ENCODE measurements at places on chromosomes 5 and 9. TPM values are rescaled to one million over a fixed set of nuclear protein-coding genes. Genes with fewer than 3 reads are reported as not detected.

The NTRK2 gene
- 2.9 TPM for total RNA-seq

- H3K4me1 ChIP-seq, result peaks cover 92% of the 10 kb centered on the region
- H3K36me3 ChIP-seq, result peaks cover 36% of the 10 kb centered on the region
- peaks cover 3% of the 10 kb centered on the region for H3K27me3 ChIP-seq
Measured at GRCh38 chr5:132074091-132074771, 642 bp downstream of the CSF2 start.

The C7 gene
- not detected for total RNA-seq

DNA sequence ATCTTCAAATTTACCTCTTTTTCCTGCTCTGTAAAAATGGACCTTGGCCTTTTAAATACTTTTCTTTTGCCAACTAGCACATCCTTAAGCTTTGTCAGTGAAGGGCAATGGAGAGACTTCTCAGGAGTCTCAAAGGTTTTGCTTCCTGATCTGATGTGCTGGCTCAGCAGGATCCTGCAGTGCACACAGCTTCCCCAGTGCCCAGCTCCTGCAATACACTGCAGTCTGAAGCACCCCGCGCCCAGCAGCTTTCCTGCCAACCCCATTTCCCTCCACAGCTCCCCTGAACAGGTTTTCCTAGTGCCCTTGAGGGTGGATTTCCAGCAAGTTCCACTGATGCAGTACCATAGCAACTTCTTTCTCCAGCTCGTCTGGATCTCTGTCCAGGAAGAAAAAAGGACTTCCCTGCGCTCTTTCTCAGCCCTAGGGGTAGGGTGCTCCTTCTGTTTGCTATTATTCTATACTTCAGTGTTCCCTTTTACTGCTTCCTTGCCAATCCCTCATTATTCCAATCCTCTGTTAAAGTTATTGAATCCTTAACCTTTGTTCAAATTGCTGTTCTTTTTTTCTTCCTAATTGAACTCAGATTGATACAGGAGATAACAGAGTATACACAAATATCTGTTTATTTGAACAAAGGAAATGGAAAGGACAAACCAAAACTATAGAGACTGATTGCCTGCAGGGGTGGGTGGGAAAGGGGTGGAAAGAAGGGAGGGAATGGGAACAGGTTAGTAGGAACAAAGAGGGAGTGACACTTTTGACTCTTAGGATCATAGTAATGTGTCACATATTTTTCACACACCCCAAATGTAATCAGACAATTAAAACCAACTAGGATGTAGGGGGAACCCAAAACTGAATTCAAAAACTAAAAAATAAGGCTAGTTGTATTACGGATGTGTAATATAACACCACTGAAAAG, 8.5 kb downstream of the SNAPC3 start:
- H3K36me3 ChIP-seq, result peaks cover 48% of the 10 kb centered on the region
- H3K4me1 ChIP-seq, result peaks cover 39% of the 10 kb centered on the region
- peak overlapping the region; percentile 14 for H3K27ac ChIP-seq
- no peaks in the 10 kb centered on the region for H3K27me3 ChIP-seq
- no peak for DNase-seq

The PRUNE2 gene
- 0.57 TPM for total RNA-seq

The IDNK gene
- 6.3 TPM for total RNA-seq

- no peak for DNase-seq
- H3K4me1 ChIP-seq, result no peaks in the 10 kb centered on the region
- no peaks in the 10 kb centered on the region for H3K36me3 ChIP-seq
- H3K27ac ChIP-seq, result no peak overlapping the region
Measured at GRCh38 chr5:33576726-33577590, 136.2 kb downstream of the TARS1 start.

- H3K4me1 ChIP-seq, result no peaks in the 10 kb centered on the region
- H3K27me3 ChIP-seq, result peaks cover 1% of the 10 kb centered on the region
- H3K4me3 ChIP-seq, result no peak overlapping the region
- no peaks in the 10 kb centered on the region for H3K36me3 ChIP-seq
- no peak for DNase-seq
- no peak overlapping the region for H3K27ac ChIP-seq
Measured at GRCh38 chr5:67238191-67238590, 41.6 kb upstream of the CD180 start.

The SPAG8 gene
- 0.66 TPM for total RNA-seq

GRCh38 chr5:142327111-142327842, 2.5 kb upstream of the SPRY4 start:
- H3K4me3 ChIP-seq, result no peak overlapping the region
- no peak overlapping the region for H3K27ac ChIP-seq
- peaks cover 27% of the 10 kb centered on the region for H3K4me1 ChIP-seq
- peaks cover 40% of the 10 kb centered on the region for H3K27me3 ChIP-seq
- no peaks in the 10 kb centered on the region for H3K36me3 ChIP-seq
- DNase-seq, result no peak

DNA sequence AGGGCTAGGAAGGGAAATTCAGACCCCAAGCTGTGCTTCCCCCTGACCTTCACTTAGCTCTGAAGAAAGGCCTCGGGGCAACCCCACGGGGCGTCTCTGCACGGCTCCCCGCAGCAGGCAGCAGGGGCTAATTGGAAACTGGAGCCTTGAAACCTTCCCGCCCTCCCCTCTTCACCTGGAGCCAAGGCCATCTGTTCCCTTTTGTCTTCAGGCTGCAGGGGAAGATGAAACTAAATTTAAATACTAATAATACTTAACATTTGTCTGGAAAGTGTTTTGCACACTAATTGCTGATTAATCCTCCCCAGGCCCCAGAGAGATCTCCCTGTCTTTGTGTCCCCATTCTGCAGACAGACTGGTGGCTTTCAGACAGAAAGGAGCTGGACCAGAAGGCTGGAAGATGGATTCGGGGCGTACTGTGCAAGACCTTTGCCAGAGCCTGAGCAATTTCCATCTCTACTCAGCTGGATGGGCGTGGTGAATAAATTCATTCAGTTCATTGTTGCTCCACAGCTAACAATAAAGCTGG, 34.1 kb upstream of the CPLX2 start:
- H3K4me3 ChIP-seq, result no peak overlapping the region
- no peak overlapping the region for H3K27ac ChIP-seq
- no peaks in the 10 kb centered on the region for H3K4me1 ChIP-seq
- H3K27me3 ChIP-seq, result peaks cover 3% of the 10 kb centered on the region
- no peak for DNase-seq
- no peaks in the 10 kb centered on the region for H3K36me3 ChIP-seq

- H3K4me3 ChIP-seq, result peak overlapping the region; percentile 93
- peaks cover 22% of the 10 kb centered on the region for H3K36me3 ChIP-seq
- H3K4me1 ChIP-seq, result peaks cover 63% of the 10 kb centered on the region
- H3K27ac ChIP-seq, result peak overlapping the region; percentile 84
- DNase-seq, result peak; percentile 11
Measured at GRCh38 chr9:110048976-110049698, 158.8 kb downstream of the C9orf152 start.

GRCh38 chr5:160048131-160048530, 39.2 kb downstream of the TTC1 start:
- no peaks in the 10 kb centered on the region for H3K27me3 ChIP-seq
- no peak overlapping the region for H3K4me3 ChIP-seq
- no peaks in the 10 kb centered on the region for H3K4me1 ChIP-seq
- DNase-seq, result no peak
- no peak overlapping the region for H3K27ac ChIP-seq
- H3K36me3 ChIP-seq, result peaks cover 35% of the 10 kb centered on the region

- no peak overlapping the region for H3K27ac ChIP-seq
- H3K4me3 ChIP-seq, result no peak overlapping the region
- DNase-seq, result no peak
- H3K36me3 ChIP-seq, result no peaks in the 10 kb centered on the region
Measured at GRCh38 chr9:133579601-133580418, 29.4 kb downstream of the FAM163B start.

The HK3 gene
- 0.44 TPM for total RNA-seq
